ENCODE measurements at places on chromosomes 1 and 21. TPM values are rescaled to one million over a fixed set of nuclear protein-coding genes. Genes with fewer than 3 reads are reported as not detected.

CAPN9 gene
- total RNA-seq, result not detected

FCRL6 gene
- total RNA-seq, result 0.19 TPM

CACNA1S gene
- not detected for total RNA-seq

FAM151A gene
- not detected for total RNA-seq

IGFN1 gene
- not detected for total RNA-seq

SIPA1L2 gene
- total RNA-seq, result 0.22 TPM

HPDL gene
- 0.79 TPM for total RNA-seq

PGLYRP3 gene
- total RNA-seq, result not detected

SNRNP40 gene
- 65.6 TPM for total RNA-seq

TIE1 gene
- total RNA-seq, result 0.10 TPM

All from B cell (primary cell).